ENCODE measurements at places on chromosomes 3 and 15. TPM values are rescaled to one million over a fixed set of nuclear protein-coding genes. Genes with fewer than 3 reads are reported as not detected.

DNA sequence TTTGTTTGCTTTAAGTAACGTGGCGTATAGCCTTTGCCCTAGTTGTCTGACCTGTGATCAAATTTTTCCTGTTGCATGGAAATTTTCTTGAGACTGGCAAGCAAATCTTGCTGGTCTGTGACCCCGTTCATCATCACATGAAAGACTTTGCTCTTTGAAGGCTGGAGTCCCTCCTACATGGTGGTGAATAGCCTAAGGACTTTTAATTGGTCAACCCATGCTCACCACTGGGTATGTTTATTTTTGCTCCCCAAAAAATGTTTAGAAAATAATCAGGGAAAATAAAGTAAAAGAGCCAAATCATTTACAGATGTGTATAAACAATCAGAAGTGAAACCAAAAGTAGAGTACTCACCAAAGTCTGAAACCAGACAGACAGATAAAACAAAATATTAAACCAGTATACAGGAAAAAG, 1075.3 kb upstream of the ALCAM start:
- DNase-seq, result no peak

DNA sequence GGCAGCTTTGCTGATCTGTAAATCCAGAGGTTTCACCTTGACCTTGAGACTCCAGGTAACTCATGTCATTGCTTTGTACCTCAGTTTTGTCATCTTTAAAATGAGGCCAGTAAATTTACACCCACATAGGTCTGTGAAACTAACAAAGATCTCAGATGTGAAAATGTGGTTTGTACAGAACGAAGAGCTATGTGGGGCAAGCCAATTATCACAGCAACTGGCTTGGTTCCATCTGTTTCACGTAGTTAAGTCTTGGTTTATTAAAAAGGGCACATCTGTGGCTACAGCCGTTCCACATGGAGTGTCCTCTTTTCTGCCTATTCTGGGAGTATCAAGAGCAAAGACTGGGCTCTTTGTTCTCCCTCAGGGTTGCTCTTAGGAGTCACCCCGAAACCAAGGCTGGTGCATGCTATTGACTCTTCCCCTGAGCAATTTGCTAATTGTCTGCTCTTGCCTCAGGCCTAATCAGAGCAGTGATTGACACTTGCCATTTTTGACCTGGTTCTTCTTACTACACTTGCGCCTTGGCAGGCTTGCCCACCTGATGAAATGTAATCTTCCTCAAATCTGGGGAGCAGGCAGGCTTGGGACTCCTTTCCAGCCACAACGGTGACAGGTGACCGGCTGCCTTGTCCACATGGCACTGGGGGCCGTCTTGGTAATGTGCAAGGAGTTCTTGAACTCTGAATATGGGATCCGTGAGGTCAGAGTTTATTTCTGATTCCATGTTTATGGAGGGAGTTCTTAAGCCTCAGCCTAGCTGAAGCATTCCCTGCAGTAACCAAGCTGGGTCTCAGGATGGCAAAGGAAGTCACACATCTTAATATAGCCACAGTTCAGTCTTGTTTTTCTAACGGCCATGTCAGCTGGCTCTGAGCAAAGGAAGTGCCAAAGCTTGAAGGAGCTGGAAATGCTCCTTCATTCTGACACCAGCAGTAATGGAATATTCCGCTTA, 40.1 kb downstream of the EAF1 start:
- no peak for DNase-seq

DNA sequence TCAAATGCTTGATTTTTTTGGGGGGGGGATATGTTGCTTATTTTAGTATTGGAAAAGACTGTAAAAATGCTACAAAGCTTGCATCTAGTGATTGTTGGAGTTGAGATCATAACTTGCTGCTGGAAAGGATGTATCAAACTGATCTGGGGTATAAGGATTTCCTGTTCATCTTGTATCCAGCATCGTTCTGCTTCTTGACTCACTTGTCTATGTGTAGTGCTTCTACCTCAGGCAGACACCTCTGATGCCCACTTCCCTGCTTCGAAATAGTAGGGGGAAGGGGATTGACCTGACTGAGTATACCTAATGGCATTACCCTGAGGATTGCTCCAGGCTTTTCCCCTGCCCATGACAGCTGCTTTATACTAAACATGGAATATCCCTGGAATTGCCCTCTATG, 42.7 kb downstream of the STT3B start:
- no peak for DNase-seq

GRCh38 chr3:4993276-4994143, 14.3 kb downstream of the BHLHE40 start:
- no peak for DNase-seq

- peak; percentile 65 for DNase-seq
Measured at GRCh38 chr3:168096210-168096652, 507 bp upstream of the GOLIM4 start.

DNA sequence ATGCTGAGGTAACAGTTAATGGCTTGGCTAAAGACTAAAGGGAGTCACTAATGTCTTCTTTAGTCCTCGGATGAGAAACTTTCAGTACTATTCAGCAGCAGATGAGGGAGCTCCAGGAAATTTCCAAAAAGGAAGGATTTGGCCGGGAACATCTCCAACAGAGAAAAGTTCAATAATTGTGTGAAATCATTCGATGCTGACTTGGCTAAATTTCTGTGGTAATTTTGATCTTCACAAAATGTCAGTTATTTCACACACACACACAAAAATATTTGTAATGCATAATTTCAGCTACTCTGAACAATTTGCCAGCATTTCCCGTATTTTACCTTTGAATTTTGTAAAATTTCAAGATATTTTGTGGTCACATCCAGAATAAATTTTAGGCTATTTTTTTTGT, 462.8 kb upstream of the MDFIC2 start:
- no peak for DNase-seq

- DNase-seq, result no peak
Measured at GRCh38 chr15:48411971-48412591, 80.9 kb downstream of the DUT start.

GRCh38 chr15:60396100-60396499, 1.7 kb downstream of the ANXA2 start:
- DNase-seq, result no peak

DNA sequence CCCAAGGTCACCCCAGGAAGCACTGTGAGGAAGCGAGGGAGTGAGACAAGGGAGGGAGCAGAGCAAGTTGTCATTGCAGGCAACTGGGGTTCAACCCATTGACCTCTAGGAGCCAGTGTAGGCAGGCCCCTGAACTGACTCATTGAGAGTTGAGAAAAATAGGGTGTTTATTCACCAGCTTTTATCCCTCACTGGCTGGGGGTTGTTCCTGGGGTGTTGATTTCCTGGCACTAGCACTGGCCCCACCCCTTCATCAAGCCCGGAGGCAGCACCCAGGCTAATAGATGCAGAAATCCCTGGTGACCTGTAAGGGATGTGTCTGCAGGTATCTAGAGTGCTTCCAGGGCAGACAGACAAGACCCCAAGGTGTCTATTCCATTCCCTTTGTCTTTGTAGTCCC, 183.9 kb downstream of the ARRDC4 start:
- DNase-seq, result no peak

- DNase-seq, result peak; percentile 32
Measured at GRCh38 chr3:25038922-25039321, 389.1 kb upstream of the RARB start.

DNA sequence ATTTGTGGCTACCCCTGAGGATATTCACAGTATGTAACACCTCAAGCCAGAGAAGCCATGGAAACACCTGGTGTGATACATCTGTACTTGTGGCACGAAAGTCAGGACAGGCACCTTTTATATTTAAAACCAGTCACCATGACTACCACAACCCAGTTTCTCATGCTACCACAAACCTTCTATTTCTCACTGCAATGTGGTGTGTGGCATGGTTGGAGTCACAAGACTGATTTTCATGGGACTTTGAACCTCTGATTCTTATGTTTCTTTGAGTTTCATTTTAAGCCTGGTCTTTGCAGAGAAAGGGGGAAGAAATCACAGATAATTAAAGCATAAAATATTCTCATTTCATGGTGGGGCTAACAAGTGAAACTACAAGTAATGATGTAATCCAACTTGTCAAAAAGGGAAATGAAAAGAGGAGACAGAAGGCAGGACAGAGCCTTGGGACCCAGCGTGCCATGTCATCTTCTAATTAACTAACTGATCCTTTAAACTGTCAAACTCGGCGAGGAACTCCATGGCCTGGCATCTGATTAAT, 175.9 kb downstream of the PDZRN3 start:
- no peak for DNase-seq

GRCh38 chr3:52053307-52054304, 2.8 kb downstream of the DUSP7 start:
- DNase-seq, result no peak

DNA sequence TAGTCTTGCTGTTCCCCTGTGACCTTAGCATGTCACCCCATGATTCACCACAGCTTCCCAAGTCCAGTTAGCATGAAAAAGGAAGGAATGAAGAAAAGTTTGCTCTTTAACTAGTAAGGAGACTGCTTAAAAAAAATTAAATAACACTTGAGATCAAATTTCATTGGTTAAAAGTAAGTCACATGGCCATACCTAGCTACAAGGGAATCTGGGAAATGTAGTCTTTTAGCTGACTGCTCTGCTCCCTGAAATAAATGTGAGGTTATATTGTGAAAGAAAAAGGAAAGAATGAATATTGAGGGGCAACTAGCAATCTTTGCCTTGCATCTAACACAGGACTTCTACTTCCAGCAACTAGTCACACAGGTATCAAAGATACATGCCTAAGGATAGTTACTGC, 84.7 kb upstream of the LRRN1 start:
- no peak for DNase-seq

The RARB gene
- total RNA-seq, result 70.7 TPM

The TRIM42 gene
- total RNA-seq, result not detected

The SLC25A38 gene
- 10.7 TPM for total RNA-seq

The GP5 gene
- 0.90 TPM for total RNA-seq

The MESP1 gene
- not detected for total RNA-seq

The RPP25 gene
- 5.2 TPM for total RNA-seq
